Activated CD4-positive, alpha-beta T cell treated with anti-CD3 and anti-CD28 coated beads, Interleukin-10, Interleukin-2, amounts not matched to agents 100 ng/mL and 50 ng/mL, durations not matched to agents 16 hours and 8 hours (primary cell): ENCODE measurements at places on chromosomes 6 and 20.

DNA sequence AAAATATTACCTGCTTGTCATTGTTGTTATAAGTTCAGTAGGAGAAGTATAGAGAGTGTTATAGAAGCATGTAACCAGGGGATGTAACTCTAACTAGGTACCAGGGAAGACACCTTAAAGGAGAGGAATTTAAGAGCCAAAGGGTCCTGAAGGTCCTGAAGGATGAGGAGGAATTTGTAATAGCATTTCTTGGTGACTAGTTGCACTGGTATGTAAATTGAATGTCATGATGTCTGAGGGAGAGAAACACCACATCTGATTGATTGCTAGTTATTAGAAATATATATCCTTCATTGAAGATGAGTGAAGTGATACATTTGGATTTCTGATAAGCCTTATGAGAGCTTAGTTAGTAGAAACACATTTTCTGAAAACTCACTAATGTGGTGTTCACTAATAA lies 643.8 kb downstream of the RFPL4B start:
- no peak for DNase-seq

DNA sequence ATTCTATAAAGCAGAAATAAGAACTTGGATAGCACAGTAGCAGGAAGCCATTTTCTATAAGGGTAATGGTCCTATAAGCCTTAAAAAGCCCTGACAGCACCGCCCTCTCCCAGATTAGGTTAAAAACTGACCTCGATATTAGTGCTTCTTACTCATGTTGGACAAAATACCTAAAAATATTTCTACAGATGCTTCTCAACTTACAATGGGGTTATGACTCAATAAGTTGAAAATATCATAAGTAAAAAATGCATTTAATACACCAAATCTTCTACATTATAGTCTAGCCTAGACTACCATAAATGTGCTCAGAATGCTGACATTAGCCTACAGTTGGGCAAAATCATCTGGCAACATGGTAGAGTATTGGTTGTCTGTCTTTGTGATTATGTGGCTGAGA lies 70.3 kb downstream of the SESN1 start:
- no peak for DNase-seq

- no peak for DNase-seq
Measured at GRCh38 chr20:63525971-63526370, 5.4 kb downstream of the PPDPF start.

DNA sequence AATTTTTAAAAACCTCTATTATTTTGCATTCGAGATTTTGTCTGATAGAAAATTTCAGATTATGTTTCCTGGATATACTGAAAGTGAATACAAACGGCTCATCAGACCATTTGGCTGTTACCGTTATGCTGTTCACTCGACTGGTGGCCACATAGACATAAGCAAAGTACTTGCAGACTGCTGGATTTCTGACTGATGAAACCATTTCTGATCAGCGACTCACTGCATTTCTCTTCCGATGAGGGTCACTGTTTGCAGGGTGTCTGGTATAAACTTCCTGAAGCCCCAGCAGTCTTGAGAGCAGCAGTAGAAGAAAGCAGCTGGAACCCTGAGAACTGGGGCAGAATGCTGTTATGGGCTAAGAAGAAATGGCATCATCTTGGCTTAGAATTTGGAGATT lies 17.7 kb downstream of the SNX9 start:
- no peak for DNase-seq

DNA sequence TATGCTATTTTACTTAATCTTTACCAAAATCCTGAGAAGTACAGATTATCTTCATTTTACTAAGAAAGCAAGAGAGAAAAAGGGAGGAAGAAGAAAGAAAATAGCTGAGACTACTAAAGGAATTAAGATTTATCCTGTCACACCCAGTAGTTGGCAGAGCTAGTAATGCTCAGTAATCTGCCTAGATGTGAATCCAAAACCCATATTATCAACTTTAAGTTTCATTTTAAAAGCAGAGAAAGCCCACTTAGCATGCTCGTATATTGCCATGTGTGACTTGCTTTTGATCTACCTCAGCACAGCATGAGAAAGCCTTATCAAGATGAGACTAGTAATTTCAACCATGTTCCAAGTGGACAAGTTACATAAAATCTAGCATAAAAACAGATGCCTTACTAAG lies 451.5 kb downstream of the TENT5A start:
- no peak for DNase-seq

DNA sequence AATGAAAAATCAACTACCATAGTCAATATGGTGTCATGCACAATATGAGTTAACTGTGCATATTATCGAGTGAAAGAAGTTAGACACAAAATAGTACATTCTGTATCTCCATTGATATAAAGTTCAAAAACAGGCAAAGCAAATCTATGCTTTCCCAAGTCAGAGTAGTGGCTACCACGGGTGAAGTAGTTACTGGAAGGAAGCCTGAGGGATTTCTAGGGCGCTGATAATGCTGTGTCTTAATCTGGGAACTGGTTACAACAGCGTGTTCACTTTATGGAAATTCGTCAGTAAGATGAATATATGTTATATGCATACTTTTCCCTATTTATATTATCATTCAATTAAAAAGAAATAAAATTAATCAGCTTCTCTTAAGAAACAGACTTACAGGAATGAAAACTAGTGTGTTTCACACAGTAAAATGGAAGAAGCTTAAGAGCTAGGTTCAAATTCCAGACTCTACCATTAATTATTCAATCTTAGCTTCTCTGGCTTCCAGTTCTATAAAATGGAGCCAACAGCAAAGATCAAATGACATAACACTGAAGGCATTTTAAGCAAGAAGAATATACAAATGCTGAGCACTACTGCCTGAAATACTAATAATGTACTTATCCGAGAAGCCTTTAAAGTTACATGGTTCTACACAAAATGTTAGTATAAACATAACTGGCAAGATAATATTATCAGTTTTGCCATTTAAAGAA lies 19.2 kb downstream of the BACH2 start:
- DNase-seq, result no peak

GRCh38 chr6:139650941-139651340 lies 276.5 kb upstream of the CITED2 start:
- DNase-seq, result no peak
